ENCODE measurements at places on chromosomes 11 and 22. TPM values are rescaled to one million over a fixed set of nuclear protein-coding genes. Genes with fewer than 3 reads are reported as not detected.

DNA sequence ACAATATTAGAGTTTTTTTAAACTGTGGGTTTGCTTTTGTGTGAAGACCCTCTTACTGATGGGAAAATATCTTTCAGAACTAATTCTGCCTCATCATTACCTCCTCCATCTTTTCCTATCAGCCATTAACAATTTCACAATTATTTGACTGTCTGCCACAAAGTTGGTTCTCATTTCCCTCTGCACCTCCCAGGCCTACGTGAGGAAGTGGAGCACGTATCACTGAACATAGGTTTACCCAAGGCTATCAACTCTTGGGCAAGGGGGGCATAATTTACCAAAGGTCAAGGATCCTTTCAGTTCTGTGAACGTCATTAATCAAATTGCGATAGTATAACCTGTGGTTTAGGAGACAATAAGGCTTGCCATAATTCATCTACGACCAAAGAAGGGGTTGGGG is 60.0 kb downstream of the LIF start:
- H3K4me1 ChIP-seq: no peaks in the 10 kb centered on the region
- H3K36me3 ChIP-seq: no peaks in the 10 kb centered on the region
- H3K27me3 ChIP-seq: no peaks in the 10 kb centered on the region
- H3K4me3 ChIP-seq: no peak overlapping the region
- no peak for DNase-seq

GRCh38 chr11:102276362-102276761 is 40.9 kb upstream of the BIRC3 start:
- no peak for DNase-seq
- no peak overlapping the region for H3K4me3 ChIP-seq
- no peak overlapping the region for H3K27ac ChIP-seq
- H3K36me3 ChIP-seq: no peaks in the 10 kb centered on the region

GRCh38 chr11:12787847-12788246 is 113.6 kb downstream of the TEAD1 start:
- no peak overlapping the region for H3K27ac ChIP-seq
- H3K4me1 ChIP-seq: peaks cover 23% of the 10 kb centered on the region
- no peaks in the 10 kb centered on the region for H3K36me3 ChIP-seq
- H3K4me3 ChIP-seq: no peak overlapping the region
- DNase-seq: no peak

AIFM3 gene
- 91.3 TPM for polyA plus RNA-seq

GRCh38 chr22:39959640-39960447 is at the start of gene TMA7B:
TSS of gene TMA7B (plus strand) at chr22:39960397. CDS start at chr22:39964375, 3,978 bp downstream.
- H3K4me3 ChIP-seq: no peak within 1 kb of the TSS
- H3K36me3 ChIP-seq: no peaks in the 10 kb centered on the region
- H3K4me1 ChIP-seq: no peaks in the 10 kb centered on the region
- no peaks in the 10 kb centered on the region for H3K27me3 ChIP-seq
- H3K27ac ChIP-seq: no peak within 1 kb of the TSS
- no peak for DNase-seq

DNA sequence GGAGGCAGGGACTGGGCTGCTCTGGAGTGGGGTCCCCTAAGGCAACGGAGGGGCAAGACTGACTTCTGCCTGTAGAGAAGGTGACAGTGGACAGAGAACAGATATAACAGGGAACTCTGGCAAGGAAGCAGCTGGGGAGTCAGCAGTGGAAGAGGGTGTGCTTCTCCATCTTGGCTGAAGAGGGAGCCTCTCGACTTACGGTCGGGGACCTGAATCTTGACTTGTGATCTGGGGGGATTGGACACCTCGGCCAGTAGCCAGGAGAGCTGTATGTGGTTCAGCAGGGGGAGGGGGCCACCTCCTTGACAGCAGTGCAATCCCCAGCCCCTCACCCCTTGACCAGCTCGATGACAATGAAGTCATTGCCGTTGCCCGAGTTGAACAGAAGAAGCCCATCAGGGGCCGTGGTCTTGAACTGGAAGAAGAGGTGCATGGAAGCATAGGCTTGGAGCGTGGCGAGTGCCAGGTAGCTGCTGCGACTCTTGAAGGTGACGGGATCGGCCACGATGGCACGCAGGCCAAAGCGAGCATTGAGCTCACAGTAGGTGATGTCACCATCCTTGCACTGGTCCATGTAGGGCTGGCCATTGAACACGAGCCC is 60.0 kb downstream of the SLC22A12 start:
- no peaks in the 10 kb centered on the region for H3K27me3 ChIP-seq
- no peak overlapping the region for H3K4me3 ChIP-seq
- H3K27ac ChIP-seq: no peak overlapping the region
- no peaks in the 10 kb centered on the region for H3K36me3 ChIP-seq
- DNase-seq: no peak

- DNase-seq: no peak
- no peaks in the 10 kb centered on the region for H3K27me3 ChIP-seq
- no peaks in the 10 kb centered on the region for H3K4me1 ChIP-seq
Observed at GRCh38 chr11:81237139-81237538, 1496.5 kb downstream of the FAM181B start.

GRCh38 chr11:115919341-115920091 is 415.3 kb upstream of the CADM1 start:
- no peak overlapping the region for H3K27ac ChIP-seq
- no peaks in the 10 kb centered on the region for H3K36me3 ChIP-seq
- H3K4me1 ChIP-seq: peaks cover 20% of the 10 kb centered on the region
- no peaks in the 10 kb centered on the region for H3K27me3 ChIP-seq
- no peak overlapping the region for H3K4me3 ChIP-seq

GRCh38 chr11:131987703-131988102 is 617.3 kb downstream of the NTM start:
- H3K27me3 ChIP-seq: peaks cover 3% of the 10 kb centered on the region
- H3K4me1 ChIP-seq: no peaks in the 10 kb centered on the region
- no peaks in the 10 kb centered on the region for H3K36me3 ChIP-seq
- no peak overlapping the region for H3K27ac ChIP-seq

- H3K4me3 ChIP-seq: no peak overlapping the region
- H3K27ac ChIP-seq: no peak overlapping the region
- no peaks in the 10 kb centered on the region for H3K4me1 ChIP-seq
- H3K36me3 ChIP-seq: no peaks in the 10 kb centered on the region
- no peak for DNase-seq
- no peaks in the 10 kb centered on the region for H3K27me3 ChIP-seq
Observed at GRCh38 chr22:47169801-47170140, 407.3 kb downstream of the TBC1D22A start.

GRCh38 chr11:82960779-82961143 is 59.2 kb downstream of the DDIAS start:
- no peaks in the 10 kb centered on the region for H3K27me3 ChIP-seq
- H3K4me1 ChIP-seq: no peaks in the 10 kb centered on the region
- no peaks in the 10 kb centered on the region for H3K36me3 ChIP-seq
- no peak for DNase-seq

TMEM132A gene
- polyA plus RNA-seq: 0.60 TPM

DNA sequence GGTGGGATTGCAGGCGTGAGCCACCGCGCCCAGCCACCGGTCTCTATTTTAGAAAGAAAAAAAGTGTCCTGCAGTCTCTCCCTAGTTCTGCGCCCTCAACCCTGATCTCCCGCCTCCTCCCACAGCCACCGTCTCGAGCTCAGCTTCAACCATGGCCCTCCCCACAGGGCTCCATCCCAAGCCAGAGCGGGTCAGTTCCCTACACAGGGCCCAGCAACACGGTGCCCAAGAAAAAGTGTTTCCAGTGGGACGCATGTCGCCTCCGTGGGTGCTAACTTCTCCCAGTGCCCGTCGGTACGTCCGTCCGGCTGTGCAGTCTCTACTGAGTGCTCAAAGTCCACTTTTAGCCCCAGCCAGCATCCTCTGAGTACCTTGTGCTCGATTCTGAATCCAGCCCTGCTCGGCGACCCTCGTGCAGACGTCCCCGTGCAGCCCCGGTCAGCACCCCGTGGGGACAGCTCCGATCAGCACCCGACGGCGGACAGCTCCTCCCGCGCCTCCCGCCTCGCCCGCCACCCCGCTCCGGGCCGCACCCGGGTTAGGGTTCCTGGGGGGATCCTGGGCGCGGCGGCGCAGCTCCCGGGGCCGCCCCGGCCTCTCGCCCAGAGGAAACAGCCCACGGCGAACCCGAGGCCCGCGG is 657 bp upstream of the MAPK8IP2 start:
- H3K4me1 ChIP-seq: no peaks in the 10 kb centered on the region
- H3K27ac ChIP-seq: no peak overlapping the region
- no peaks in the 10 kb centered on the region for H3K36me3 ChIP-seq
- DNase-seq: peak; percentile 72

- no peaks in the 10 kb centered on the region for H3K27me3 ChIP-seq
- H3K27ac ChIP-seq: no peak overlapping the region
- no peak overlapping the region for H3K4me3 ChIP-seq
- no peak for DNase-seq
- peaks cover 17% of the 10 kb centered on the region for H3K4me1 ChIP-seq
Observed at GRCh38 chr11:36233204-36233603, 56.0 kb downstream of the COMMD9 start.

GRCh38 chr22:41776381-41776780 is 24.1 kb upstream of the CCDC134 start:
- no peaks in the 10 kb centered on the region for H3K27me3 ChIP-seq
- H3K4me3 ChIP-seq: no peak overlapping the region
- no peak for DNase-seq
- H3K4me1 ChIP-seq: no peaks in the 10 kb centered on the region
- no peak overlapping the region for H3K27ac ChIP-seq

- no peaks in the 10 kb centered on the region for H3K36me3 ChIP-seq
- H3K4me1 ChIP-seq: no peaks in the 10 kb centered on the region
- no peak overlapping the region for H3K4me3 ChIP-seq
- H3K27ac ChIP-seq: peak overlapping the region; percentile 90
- DNase-seq: no peak
Observed at GRCh38 chr11:122093731-122094275, 22.2 kb downstream of the BLID start.

DNA sequence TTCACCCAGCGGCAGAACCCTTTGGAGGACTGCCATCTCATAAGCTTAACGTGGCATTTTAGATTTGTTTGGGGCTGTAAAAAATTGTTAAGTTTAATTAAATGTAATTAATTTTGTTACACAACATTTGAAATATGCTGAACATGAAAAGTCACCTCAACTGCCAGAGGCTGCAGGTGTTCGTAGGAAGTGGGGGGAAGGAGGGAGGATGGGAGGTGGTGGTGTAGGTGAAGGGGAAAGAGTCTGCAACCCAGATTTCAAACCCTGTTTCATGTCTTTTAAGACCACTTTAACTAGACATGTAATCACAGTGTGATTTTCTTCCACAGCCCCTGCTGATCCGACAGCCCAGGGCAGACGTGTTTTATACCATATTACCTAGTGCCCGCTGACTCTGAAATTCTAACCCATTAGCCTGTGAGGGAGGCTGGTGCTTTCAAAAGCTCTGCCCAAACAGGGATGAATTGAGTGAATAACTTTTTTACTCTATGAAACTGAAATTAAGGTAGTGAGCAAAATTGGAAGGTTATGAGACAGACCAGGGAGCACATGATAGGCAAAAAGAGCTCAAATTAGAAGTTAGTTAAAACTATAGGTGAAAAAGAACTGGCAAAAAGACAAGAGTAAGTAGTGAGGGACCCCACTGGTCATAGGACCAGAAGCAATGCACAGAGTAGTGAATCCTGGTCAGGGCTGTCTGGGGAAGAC is 279.8 kb downstream of the DDX10 start:
- no peaks in the 10 kb centered on the region for H3K4me1 ChIP-seq
- DNase-seq: no peak
- H3K4me3 ChIP-seq: no peak overlapping the region
- peaks cover 17% of the 10 kb centered on the region for H3K36me3 ChIP-seq
- no peak overlapping the region for H3K27ac ChIP-seq

DNA sequence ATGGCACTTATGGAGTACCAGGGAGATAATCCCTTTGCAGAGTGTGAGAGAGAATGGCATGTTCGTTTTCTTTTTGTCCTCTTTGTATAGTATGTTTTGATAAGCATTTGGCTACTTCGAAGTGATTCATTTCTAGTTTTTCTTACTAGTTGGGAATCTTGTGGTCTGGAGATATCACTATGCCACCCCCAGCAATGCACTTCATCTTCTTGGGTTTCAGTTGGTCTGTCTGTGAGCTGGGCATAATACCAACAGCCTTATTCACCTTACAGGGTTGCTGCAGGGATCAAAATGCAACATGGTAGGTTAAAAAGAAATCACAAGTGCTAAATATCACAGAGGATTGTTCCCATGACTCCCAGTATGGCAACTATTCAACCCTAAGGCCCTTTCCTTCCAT is 387.8 kb upstream of the CADM1 start:
- H3K4me1 ChIP-seq: no peaks in the 10 kb centered on the region
- no peaks in the 10 kb centered on the region for H3K36me3 ChIP-seq
- no peak for DNase-seq
- H3K27ac ChIP-seq: no peak overlapping the region

GRCh38 chr11:10858439-10859325 is 829 bp upstream of the ZBED5 start:
- H3K27ac ChIP-seq: peak overlapping the region; percentile 96
- peaks cover 21% of the 10 kb centered on the region for H3K36me3 ChIP-seq
- peaks cover 27% of the 10 kb centered on the region for H3K4me1 ChIP-seq
- DNase-seq: peak; percentile 84
- no peaks in the 10 kb centered on the region for H3K27me3 ChIP-seq
- peak overlapping the region; percentile 73 for H3K4me3 ChIP-seq

MICAL2 gene
- polyA plus RNA-seq: 36.6 TPM

DNA sequence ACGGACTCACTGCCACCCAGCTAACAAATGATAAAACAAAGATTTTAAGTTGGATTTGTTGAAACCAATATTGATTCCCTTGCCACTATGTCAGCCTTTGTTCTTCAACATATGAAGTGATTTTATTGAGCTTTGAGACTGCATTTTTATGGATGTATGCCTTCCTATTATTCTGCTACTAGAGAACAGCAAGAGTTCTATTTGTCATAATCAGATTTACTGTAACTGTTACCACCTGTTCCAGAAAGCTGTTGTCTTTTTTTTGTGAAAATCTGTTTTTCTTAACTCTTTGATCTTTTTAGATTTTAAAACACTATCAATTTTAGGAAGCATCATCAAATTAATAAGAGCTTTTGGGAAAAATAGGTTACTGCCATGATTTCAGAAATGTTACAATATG is 114.4 kb downstream of the MUC15 start:
- no peak overlapping the region for H3K27ac ChIP-seq
- H3K27me3 ChIP-seq: no peaks in the 10 kb centered on the region
- no peak overlapping the region for H3K4me3 ChIP-seq
- DNase-seq: no peak
- no peaks in the 10 kb centered on the region for H3K36me3 ChIP-seq
- H3K4me1 ChIP-seq: no peaks in the 10 kb centered on the region

GRCh38 chr11:14029971-14030920 is 67.7 kb downstream of the SPON1 start:
- DNase-seq: peak; percentile 82
- H3K4me3 ChIP-seq: no peak overlapping the region
- H3K4me1 ChIP-seq: peaks cover 42% of the 10 kb centered on the region
- no peaks in the 10 kb centered on the region for H3K27me3 ChIP-seq
- H3K36me3 ChIP-seq: no peaks in the 10 kb centered on the region

DNA sequence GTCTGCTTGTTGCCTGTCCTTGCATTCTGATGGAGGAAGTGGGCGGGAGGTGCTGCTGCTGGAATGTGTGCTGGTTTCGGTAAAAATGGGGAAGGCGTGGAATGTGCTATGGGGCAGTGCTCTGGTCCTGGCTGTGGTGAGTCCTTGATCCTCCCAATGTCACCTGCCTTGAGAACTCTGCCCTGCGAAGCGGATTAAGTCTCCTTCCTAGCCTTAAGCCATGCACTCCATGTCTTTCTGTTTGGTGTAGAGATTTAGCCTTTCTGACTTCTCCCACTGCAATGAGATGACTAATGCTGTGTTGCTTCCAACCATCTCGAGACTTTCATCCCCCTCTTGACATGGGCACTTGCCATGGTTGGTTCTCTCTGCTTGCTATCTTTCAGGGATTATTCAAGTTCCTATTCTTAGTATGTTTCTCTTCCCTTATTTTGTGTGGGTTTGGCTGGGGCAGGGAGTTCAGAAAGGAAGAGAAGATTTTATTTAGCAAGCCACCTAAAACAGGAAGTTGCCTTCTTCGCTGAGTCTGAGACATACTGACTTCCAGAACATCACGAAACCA is 687.9 kb downstream of the NTM start:
- no peaks in the 10 kb centered on the region for H3K4me1 ChIP-seq
- no peaks in the 10 kb centered on the region for H3K27me3 ChIP-seq
- H3K36me3 ChIP-seq: no peaks in the 10 kb centered on the region
- DNase-seq: no peak
- no peak overlapping the region for H3K27ac ChIP-seq

OR6T1 gene
- polyA plus RNA-seq: not detected
